Glomerular endothelial cell (primary cell): ENCODE measurements at places on chromosomes 3 and 15. TPM values are rescaled to one million over a fixed set of nuclear protein-coding genes. Genes with fewer than 3 reads are reported as not detected.

The GABRG3 gene
- not detected in 2 replicates for total RNA-seq

The TMEM266 gene
- total RNA-seq, result not detected in 2 replicates

The GOLGA8H gene
- total RNA-seq, result 0.23 TPM in 1 of 2 replicates, not detected in the other

The UBAP1L gene
- total RNA-seq, result 0.53 and 1.6 TPM in 2 replicates

The LNP1 gene
- total RNA-seq, result 0.41 and 1.2 TPM in 2 replicates

The GOLGA8G gene
- total RNA-seq, result not detected in 2 replicates

The TFRC gene
- 66.3 and 117 TPM in 2 replicates for total RNA-seq

The ALDH1L1 gene
- total RNA-seq, result not detected in 2 replicates

The CSTA gene
- total RNA-seq, result not detected in 2 replicates

DNA sequence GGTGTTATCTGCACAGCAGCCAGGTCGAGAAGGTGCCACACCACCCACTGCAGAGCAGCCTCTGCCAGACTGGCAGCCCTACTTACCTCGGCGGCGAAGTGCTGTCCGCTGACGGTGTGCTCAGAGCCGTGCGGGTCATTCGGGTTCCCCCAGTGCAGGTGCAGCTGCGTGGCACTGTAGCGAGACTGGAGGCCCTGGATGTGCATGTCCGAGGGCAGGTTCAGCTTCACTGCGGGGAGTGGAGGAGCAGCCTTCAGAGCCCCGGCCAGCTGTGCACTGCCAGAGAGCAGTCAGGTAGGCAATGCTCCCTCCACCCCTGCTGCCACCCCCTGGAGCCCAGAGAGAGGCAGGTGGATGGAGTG lies 36.3 kb downstream of the CA12 start:
- DNase-seq, result no peak

- no peak for DNase-seq
These were observed 710.1 kb downstream of the SQOR start for GRCh38 chr15:46344915-46345314.

DNA sequence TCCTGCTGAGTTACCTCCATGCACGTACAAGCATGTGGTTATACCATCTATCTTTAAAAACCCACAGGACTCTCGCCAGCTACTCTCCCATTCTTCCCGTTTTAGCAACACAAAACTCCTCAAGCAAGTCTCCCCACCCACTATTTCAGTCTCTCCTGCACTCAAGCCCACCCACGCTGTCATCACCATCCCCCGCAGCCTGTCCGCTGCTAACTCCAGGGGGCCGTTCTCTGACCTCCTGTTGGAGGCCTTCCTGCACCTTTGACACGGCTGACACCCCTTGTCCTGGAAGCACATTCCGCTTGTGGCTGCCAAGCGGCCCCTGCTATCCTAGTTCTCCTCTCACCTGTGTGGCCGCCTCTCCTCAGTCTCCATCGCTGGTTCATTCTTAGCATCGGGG lies 7.5 kb upstream of the PCSK6 start:
- DNase-seq, result no peak

DNA sequence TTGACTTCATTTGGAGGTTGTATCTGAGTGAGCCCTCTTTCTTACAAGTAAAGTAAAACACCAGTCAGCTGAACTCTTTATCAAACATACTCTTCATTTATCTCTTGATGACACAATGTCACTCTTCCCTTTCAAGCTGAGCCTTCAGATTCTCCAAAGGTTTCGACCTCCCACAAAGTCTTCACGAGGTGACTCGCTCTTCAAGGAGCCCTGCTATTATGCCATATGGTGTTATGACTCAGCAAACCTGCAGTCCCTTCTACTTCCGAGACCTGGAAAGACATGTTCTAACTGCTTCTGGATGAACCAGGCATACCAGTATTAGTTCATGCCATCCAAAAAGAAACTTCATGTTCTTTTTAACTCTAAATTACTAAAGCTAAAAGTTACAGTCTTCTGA lies 23.1 kb downstream of the AADAC start:
- peak; percentile 22 for DNase-seq

DNA sequence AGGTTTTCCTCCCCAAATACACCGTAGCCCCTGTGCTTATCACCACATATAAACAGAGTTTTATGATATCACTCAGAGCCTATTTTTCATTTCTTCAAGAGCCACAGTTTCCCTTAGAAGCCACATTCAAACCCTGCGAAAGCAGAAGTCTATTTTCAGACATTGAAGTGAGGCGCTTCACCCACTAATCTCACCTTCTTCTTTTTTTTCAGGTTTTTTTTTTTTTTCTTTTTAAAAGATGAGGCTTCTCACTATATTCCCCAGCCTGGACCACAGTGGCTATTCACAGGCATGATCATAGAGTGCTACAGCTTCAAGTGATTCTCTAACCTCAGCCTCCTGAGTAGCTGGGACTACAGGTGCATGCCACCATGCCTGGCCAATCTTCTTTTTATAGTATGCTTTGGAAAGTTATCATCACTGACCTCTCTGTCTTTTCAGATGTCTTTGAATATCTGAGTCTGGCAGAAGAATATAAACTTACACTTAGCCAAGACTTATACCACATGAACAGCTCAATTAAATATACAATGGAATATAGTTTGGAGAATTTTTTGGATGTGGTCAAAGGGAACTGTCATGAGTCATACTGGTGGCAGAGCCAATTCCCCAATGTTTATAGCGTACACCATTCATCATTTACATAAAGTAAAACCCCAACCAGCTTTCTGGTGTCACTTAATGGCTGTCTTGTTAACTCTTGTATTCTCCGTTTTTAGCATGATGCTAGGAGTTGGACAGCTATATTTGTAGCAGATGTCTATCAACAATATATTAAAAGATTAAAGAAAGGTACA lies 59.7 kb upstream of the CCDC50 start:
- no peak for DNase-seq

- no peak for DNase-seq
These were observed 240.0 kb upstream of the CFAP20DC start for GRCh38 chr3:59289831-59290230.

DNA sequence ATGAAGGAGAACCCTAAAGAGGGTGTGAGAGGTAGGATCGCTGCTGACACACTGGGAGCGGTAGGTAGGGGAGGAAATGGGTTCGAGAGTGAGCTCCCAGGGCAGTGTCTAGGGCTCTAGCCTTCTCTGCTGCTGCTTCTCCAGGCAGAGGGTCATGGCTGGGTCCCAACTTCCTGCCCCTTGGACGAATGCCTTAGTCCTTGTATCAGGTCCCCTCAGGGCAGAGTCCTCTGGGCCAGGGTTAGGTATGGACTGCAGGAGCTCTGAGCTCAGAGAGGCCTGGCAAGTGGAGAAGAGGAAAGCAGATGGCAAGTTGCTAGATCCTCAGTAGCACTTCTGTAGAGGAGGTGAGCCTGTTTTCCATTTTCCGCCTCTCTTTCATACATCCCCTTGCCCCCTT lies 2.9 kb downstream of the CORO2B start:
- no peak for DNase-seq

- DNase-seq, result peak; percentile 3
These were observed 383.0 kb downstream of the TBL1XR1 start for GRCh38 chr3:176814285-176814684.

- no peak for DNase-seq
These were observed 36.5 kb downstream of the IGF2BP2 start for GRCh38 chr3:185788292-185788691.

- no peak for DNase-seq
These were observed 507.3 kb upstream of the CBLB start for GRCh38 chr3:106376016-106376570.

DNA sequence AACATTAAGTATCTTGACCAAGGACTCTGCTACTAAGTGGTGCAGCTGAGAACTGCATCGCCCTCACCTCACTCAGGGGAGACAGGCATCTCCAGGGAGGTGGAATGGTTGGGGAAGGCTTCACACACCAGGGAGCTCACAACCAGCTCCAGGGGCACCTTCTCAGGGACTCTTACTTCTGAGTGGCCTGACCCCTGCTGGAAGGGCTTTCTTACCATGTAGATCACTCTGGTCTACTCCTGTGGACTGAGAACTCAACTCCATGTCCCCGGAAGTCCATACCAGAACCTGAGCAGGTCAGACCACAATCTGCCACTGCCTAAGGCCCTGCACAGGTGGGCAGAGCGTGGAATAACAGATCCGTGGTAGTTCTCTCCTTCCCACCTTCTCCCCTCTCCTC lies 140.5 kb downstream of the TLE3 start:
- no peak for DNase-seq

DNA sequence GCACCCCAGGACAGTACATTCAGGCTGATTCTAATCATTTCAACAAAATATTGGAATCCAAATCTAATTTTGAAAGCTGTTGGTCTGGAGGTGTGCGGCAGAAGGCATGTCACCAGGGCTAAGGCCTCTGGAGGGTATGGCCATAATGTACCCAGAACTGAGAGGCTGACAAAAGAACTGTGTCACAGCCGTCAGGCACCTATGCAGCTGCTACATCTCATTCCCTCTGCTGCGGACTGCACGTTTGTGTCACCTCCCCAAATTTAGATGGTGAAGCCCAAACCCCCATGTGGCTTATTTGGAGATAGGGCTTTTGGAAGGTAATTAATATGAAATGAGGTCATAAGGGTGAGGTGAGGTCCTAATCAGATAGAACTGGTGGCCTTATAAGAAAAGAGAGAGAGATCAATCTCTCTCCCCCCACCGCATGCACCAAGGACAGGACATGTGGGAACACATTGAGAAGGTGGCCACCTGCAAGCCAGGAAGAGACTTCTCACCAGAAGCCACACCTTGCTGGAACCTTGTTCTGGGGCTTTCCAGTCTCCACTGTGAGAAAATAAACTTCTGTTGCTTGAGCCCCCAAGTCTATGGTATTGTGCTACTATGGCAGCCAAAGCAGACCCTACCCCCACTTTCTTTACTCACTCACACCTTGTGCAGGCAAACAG lies 22.8 kb downstream of the ADPGK start:
- no peak for DNase-seq

GRCh38 chr15:80490431-80490990 lies 86.3 kb downstream of the ARNT2 start:
- no peak for DNase-seq

GRCh38 chr3:127994011-127994410 lies 58.2 kb upstream of the SEC61A1 start:
- no peak for DNase-seq

- DNase-seq, result no peak
These were observed 617 bp upstream of the EOGT start for GRCh38 chr3:69014022-69014580.

DNA sequence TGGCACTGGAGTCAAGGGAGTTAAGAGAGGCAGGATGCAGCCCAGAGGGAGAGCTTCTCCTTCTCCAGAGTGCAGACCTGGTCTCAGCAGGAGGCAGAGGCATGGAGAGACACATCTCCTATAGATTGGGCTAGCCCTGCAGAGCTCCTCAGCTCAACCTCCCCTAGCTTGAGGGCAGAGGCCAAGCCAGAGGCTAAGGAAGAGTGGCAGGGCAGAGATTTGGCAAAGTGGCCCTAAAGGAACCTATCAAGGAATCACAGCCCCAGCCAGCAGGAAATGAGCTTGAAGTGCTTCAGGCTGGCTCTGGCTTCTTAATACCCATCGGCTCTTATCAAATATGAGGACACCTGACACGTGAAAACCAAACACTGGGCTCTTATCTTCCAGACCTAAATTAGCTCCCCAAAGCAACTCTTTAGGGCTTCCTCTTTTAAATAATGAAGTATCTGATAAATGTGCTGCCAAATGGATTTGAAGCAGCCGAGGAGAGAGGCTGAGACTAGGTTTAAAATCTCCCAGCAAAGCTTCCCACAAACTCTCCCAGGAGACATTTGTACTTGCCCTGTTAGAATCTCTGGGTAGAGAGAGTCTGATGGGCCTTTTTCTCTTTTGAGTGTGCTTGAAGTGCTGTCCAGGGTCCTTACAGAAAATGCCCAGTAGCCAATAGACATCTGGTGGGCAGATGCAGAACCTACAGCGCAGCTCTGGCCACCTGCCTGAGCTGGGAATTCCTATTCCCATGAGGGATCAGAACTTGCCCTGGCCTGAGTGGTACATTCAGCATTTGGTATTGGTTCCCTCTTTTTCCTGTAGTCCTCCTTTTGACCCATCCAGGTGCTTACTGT lies 271.4 kb downstream of the CLSTN2 start:
- no peak for DNase-seq

DNA sequence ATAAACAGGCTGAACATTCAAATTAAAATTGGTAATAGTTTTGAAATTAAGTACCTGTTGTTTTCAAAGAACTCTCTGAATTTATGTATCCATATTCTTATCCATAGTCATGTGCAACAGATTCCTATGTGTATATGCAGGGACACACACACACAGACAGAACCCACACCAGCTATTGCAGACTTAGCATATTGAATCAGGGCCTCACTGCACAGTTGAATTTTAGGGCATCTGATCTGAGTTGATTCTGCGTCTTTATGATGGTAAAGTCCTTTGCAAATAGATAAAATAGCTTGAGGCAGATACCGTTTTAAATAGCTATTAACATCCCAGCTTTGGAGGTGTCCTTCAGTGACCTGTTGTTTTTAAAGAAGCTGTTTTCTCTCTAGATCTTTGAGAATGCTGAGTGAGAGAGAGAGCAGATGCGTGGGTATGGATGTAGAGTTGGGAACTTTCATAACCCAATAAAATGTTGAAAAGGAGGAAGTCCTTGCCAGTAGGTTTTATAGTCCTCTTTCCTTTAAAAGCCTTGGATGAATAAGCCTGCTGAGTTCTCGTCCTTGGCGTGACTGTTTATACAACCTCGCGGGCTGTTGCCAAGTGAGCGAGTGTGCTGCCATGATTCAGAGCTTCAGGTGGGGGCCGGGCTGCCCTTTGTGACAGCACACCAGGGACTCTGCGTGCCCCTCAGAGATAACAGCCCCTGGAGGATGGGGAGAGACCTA lies 18.3 kb downstream of the MYZAP start:
- DNase-seq, result peak; percentile 45

- DNase-seq, result no peak
These were observed 7.6 kb downstream of the NEIL1 start for GRCh38 chr15:75354454-75354853.

- DNase-seq, result no peak
These were observed 40.3 kb downstream of the CHST14 start for GRCh38 chr15:40511093-40511471.
